NCI-H1092 treated with DMSO at 0.1 percent for 48 hours (cell line): ENCODE measurements at places on chromosomes 1 and 21.

DNA sequence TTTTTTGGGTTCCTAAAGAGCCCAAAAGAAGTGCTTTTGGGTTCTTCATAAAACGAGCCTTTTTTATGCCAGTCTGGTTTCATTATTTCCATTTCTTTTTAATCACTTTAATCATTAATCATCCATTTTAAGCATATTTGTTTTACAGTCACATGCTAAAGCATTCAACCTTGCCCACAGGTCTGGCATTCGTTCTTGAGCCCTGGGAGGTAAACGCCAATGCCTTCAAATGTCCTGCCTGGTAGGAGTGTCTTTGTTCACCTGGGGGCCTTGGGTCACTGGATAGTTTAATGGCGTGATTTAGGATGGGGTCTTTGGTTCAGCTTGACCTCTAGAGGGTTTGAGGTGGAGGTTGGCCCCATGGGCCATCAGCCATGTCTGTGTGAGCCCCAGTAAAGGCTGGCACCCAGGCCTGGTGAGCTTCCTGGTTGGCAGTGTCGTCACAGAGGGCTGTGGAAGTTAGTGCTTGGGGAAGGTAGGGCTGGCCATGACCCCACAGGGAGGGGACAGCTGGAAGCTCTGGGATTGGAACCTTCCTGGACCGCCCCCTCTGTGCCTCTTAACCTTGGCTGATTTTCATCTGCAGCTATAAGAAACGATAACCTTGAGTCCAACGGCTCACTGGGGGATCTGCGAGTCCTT, 20.2 kb downstream of the C1orf174 start:
- no peak for DNase-seq

GRCh38 chr21:35423709-35424108, 374.6 kb upstream of the RUNX1 start:
- no peak for DNase-seq

DNA sequence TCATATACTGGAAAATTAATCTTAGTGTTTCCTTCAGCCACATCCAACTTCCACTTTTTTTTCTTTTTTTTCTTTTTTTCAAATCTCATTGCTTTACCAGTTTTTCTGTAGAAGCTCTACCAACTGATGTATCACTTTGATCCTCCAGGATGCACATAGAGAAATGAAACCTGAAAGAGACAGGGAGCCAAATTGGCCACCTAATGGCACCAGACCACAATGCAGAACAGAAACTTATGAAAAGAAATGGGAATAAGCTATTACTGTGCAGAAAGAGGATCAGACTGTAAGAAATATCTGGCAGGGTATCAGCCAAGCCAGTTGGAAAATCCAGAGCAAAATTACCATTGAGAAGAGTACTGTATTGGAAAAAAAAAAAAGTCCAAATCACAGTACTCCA, 1514.2 kb downstream of the MRPL39 start:
- no peak for DNase-seq

DNA sequence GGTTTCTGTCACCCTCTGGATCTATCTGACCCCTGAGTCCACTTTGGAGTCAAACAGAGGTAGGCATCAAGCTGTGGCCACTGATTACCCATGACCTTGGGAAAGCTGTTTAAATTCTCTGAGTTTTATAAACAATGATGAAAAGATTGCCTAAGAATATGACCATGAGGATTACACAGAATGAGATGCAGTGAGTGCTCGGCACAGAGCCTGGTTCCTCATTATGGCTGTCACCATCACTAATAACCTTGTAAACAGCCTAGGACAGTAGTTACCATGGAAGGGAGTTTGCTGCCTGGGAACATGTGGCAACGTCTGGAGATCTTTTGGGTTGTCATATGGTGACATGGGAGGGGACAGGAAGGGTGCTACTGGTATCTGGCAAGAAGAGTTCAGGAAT, 248.3 kb upstream of the KAZN start:
- no peak for DNase-seq
